ENCODE measurements at places on chromosomes 4 and X.

DNA sequence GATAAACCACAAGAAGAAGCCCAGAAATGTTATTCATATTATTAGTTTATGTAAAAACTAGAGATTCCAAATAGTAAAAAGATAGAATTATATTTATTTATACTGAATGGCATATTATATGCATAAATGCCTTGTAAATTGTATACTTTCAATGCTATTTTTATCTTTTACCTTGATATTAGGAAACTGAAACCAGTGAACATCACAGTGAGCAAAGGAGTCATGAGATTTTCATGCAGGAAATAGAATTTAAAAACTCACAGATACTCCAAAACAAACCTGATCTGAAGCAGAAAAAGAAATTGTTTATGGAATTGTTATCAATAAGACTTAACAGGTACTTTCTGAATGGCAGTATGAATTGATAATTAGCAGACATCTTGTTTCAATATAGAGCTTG, 207.3 kb upstream of the CENPE start:
- no peak for DNase-seq

DNA sequence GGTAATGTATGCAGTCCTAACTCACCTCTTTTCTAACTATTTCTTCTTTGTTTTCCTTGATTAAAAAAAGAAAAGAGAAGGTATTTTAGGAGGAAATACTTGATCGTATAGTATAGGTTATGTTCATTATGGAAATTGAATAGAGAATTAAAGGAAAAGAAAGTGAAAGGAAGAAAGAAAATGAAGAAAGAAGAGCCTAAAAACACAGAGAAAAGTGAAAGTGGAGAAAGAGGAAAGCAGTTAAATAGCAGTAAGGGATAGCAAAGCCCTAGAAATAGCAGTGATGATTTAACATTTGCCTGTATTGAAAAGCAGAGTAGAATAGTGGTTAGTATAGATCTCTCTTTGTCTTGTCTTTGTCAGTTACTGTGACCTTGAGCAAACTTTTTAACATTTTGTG, 37.0 kb downstream of the MRPL1 start:
- no peak for DNase-seq

- DNase-seq = no peak
These were observed 13.1 kb downstream of the SLC25A5 start for GRCh38 chrX:119481323-119481801.

- no peak for DNase-seq
These were observed 8.4 kb upstream of the LAMP2 start for GRCh38 chrX:120477453-120477852.

GRCh38 chrX:148269513-148269912, 230.9 kb upstream of the AFF2 start:
- no peak for DNase-seq

- no peak for DNase-seq
These were observed 32.0 kb downstream of the ATXN3L start for GRCh38 chrX:13287816-13288215.

GRCh38 chrX:71615056-71615455, 3.3 kb downstream of the CXCR3 start:
- no peak for DNase-seq

GRCh38 chrX:32871636-32872035, 339.7 kb downstream of the DMD start:
- DNase-seq = no peak

DNA sequence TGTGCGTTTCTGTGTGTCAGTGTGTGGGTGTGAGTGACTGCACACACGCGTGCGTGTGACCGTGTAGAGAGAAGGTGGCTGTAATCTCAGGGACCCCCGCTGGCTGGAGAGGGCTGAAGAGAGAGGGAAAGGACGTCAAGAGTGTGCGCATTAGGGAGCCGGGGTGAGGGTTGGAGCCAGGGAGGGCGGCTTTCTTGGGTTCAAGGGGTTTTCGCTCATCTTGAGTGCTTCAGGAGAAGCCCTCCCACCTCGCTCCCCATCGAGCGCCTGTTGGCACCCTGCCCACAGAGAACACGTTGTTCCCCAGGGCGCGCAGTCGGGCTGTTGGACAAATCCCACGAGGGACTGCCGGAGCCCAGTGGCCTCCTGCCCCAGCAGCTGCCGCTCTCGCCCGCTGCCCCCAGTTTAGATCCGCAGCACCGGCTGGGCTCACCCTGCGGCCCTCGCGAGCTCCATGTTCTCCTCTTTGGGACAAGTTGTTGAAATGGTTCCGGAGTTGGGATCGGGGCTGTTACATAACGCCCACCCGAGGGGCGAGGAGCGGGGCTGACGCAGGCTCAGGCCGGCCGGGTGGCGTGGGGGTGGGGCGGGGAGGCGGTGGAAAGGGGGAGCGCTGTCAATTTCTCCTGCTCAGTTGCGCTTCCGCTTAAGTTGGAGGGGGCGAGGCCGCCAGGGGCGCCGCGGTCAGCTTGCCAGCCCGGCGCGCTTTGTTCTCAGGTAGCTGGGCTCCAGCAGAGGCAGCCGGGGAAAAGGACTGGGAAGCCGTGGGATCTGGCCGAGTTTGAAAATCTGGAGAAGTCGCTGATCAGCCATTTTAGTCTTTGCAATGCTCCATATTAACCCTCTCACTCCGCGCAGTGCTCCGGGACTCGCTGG, 1.6 kb downstream of the GRIA2 start:
- peak; percentile 67 for DNase-seq

GRCh38 chr4:87209696-87210095, 10.7 kb downstream of the KLHL8 start:
- no peak for DNase-seq

GRCh38 chrX:1075156-1075555, 137.3 kb downstream of the CRLF2 start:
- no peak for DNase-seq

DNA sequence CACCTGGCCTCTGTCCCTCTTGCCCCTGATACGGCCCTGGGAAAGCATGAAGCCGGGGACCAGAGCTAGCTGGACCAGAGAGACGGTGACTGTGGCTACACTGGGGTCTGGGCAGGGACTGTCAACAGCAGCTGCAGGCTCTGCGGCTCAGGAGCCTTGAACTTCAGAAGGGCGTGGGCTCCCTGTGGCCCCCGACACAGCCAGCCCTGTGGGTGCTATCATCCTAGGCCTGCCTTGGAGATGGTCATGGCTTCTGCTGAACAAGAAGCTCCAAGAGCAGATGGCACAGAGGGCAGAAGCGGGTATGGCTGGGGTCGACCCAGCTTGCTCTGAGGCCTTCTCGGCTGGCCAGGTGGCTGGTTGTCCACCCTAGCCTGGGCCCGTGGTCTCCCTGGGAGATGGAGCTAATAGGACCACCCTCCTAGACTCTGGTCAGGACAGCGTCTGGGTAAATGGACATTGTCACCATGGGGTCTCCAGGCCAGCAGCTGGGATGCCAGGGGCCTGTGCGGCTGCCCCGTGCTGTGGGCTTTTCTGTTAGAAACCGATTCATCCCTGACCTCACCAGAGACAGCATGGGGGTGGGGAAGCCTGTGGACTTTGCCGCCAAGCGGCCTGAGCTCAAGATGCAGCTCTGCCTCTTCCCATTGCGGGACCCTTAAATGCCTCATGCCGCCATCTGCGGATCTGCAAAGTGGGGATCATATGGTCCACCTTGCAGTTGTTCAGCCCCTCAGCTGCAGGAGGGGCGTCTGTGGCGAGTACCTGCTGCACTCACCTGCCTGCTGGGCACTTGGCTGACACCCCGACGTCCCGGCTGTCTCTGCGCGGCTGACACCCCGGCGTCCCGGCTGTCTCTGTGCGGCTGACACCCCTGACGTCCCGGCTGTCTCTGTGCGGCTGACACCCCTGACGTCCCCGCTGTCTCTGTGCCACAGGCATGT, 21.1 kb downstream of the CPZ start:
- DNase-seq = no peak

DNA sequence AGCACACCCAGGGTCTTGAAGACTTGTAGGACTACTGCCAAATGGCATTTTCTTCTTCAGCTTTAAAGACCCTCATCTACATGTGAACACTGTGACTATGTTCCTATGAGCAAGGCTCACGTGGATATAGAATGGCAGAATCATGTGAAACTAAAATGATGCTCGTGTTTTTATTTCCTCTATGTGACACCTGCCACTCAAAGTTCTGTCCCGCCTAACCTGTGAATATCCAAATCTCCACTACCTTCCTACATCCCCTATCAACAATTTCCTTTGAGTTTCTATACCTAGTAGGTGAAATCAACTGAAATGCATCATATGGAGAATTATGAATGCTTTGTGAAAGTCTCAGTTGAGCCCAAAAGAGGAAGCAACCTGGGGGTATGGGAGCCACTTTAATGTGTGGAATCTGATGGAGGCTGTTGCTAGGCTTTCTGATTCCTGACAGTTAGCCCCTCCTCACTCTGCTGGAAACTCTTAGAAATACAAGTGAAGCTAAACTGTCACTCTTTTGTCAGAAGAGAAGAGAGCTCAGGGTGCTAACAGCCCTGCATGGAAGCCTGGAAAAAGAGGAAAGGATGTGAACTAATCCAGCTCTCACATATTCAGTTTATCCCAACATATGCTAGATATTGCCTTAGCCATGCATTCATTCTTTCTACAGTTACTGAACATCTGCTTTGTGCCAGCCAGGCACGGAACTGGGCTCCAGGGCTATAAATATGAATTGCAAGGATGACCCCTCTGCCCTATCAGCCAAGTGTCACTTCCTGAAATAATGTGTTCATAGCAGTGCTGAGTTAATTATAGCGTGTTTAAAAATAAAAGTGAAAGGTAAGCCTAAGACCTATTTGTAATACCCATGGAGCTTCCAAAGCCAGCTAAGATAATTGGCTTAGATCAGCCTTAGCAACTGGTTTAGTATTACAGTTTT, 11.0 kb downstream of the LHFPL1 start:
- DNase-seq = no peak

DNA sequence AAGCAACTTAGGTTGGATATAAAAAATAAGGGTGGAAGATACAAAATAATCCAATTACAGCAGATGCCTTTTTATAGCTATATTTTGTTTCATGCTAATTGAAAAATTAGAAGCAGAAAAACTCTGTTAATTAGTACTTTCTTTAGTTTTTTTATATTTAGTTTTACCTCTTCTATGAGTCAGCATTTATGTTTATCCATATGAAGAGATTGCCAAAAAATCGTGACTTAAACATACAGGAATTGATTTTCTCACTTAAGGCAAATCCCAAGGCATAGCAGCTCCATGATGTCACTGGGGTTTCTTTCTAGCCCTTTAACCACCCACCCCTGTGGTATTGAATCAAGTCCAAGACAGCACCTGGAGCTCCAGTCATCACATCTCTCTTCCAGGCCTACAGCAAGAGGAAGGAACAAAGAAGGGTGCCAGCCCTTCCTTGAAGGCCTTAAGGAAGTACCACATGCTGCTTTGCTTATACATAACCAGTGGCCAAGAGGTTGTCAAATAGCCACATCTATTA, 365.8 kb upstream of the TENM3 start:
- no peak for DNase-seq

- DNase-seq = no peak
These were observed 93.3 kb upstream of the ARSJ start for GRCh38 chr4:114072781-114073180.

DNA sequence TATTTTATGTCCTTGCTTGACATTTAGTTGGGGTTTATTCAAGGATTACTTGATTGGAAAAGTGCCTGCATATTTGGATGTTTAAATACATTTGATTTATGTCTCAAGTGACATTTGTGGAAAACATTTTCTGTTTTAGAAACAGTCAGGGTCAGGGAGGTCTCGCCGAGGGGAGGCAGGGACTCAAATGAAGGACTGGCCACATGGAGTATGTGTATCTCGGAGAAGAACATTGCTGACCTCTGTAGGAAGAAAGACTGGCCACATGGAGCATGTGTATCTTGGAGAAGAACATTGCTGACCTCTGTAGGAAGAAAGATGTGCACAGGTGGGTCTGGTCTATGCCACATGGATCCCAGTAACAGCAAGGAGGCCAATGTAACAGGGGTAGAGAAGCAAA, 233.6 kb downstream of the TRIML1 start:
- DNase-seq = no peak

DNA sequence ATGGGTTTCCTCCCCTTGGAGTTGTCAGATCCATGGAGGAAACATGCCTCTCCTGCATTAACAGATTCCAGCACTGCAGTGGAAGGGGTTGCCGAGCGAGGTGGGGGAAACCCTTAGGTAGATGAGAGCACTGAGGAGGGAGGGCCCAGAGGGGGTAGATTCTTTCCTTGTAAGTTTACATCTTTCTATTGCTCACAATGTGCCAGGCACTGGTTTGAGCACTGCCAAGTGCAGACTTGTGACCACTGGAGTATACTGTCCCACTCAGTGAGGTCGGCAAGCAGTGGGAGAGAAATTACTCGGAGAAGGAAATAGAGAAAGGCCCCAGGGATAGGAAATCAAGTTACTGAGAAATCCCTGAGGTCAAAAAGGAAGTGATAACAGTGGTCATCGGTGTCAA, 27.8 kb upstream of the TMEM154 start:
- no peak for DNase-seq

DNA sequence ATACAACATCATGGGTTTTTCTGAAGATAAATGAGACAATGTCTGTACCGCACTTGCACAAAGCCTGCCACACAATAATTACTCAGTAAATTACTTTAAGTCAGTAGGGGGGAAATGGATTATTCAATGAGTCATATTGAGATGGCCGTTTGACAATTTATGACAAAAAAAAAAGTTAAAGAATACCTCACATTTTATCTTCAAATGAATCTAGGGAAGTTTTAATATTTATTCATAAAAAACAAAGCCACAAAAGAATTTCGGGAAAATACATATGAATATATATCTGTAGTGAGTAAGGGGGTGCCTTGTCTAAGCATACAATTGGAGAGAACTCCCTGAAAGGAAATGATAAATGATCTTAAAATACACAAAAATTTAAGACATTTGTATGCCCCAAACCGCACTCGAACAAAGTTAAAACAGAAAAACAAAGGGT, 197.0 kb upstream of the SLC7A11 start:
- no peak for DNase-seq

DNA sequence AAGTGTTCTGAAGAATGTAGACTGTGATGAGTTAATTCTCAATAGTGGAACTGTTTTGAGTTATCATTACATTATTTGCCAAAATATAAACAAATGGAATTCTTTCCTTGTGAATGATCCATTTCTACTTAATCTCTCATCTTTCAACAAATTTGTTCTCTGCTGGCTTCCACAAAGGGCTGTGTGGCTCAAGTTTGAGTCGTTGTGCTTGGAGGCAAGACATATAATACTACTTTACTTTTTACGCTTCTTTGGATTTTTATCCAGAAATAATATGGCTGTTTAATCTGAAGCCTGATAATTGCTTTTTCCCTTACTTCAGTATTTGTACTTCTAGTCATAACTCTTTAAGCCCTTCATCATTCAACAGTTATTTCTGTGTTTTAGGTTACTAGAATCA, 169.5 kb downstream of the ARHGAP10 start:
- DNase-seq = no peak

- no peak for DNase-seq
These were observed 4.4 kb downstream of the ZFYVE28 start for GRCh38 chr4:2413821-2414610.

DNA sequence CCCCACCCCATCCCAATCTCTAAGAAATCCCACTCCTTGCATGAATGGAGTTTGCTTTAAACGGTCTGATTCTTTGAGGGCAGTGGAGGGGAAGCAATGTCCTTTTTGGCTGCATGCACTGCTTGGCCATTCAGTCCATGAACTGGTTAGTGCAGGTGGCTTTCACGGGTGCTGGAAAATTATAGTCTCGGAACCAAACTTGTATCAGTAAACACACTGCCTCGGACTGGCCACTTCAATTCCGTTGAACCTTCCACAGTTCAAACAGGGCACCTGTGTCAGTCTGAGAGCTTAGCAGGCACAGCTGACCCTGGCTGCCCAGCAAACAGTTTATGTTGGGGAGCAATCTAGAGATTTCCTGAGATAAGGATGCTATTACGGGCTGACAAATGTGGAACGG, 255.6 kb downstream of the DHX15 start:
- no peak for DNase-seq

Data from NCI-H446 treated with DMSO at 0.1 percent for 48 hours (cell line).